Left lung (tissue), 14 donors: ENCODE measurements at places on chromosomes 13 and 19. TPM values are rescaled to one million over a fixed set of nuclear protein-coding genes. Genes with fewer than 3 reads are reported as not detected.

The SPART gene
- 59.1 TPM for total RNA-seq

The KCNJ14 gene
- 0.52 TPM for total RNA-seq

The ZGLP1 gene
- total RNA-seq = 2.8 TPM

The LRRC25 gene
- 53.7 TPM for total RNA-seq

The EVI5L gene
- 14.2 TPM for total RNA-seq

The C1QTNF9 gene
- not detected for total RNA-seq

The ACP7 gene
- total RNA-seq = not detected

GRCh38 chr13:59677966-59678814 lies 485.5 kb downstream of the DIAPH3 start:
- no peaks in the 10 kb centered on the region for H3K27me3 ChIP-seq
- no peak overlapping the region for H3K27ac ChIP-seq
- DNase-seq = peak; percentile 47
- H3K4me1 ChIP-seq = no peaks in the 10 kb centered on the region
- H3K36me3 ChIP-seq = no peaks in the 10 kb centered on the region
- H3K4me3 ChIP-seq = no peak overlapping the region

- no peak overlapping the region for H3K4me3 ChIP-seq
- no peaks in the 10 kb centered on the region for H3K36me3 ChIP-seq
These were observed 326.0 kb upstream of the SPRY2 start for GRCh38 chr13:80666782-80667552.

DNA sequence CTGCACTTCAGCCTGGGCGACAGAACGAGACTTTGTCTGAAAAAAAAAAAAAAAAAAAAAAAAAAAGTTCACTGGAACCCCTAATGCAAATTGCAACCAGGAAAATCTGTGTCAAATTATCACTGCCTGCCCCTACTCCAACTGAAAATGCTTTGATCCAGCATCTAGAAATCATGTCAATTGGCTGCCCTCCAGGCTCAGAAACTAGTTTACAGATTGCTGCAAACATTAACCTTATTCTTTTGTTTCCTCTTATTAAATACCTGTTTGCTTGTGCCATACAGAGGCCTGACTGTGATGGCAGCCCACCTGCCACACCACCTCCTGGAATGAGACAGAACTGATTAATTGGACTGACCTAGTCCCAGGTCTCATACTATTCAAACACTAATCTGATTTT lies 18.6 kb upstream of the AKT2 start:
- no peak for DNase-seq
- no peaks in the 10 kb centered on the region for H3K36me3 ChIP-seq
- H3K27ac ChIP-seq = no peak overlapping the region
- no peaks in the 10 kb centered on the region for H3K27me3 ChIP-seq
- no peak overlapping the region for H3K4me3 ChIP-seq
- H3K4me1 ChIP-seq = no peaks in the 10 kb centered on the region

GRCh38 chr19:18776736-18777135 lies 14.4 kb downstream of the COMP start:
- no peak overlapping the region for H3K27ac ChIP-seq
- DNase-seq = no peak
- H3K4me1 ChIP-seq = no peaks in the 10 kb centered on the region
- H3K36me3 ChIP-seq = peaks cover 4% of the 10 kb centered on the region
- no peak overlapping the region for H3K4me3 ChIP-seq

DNA sequence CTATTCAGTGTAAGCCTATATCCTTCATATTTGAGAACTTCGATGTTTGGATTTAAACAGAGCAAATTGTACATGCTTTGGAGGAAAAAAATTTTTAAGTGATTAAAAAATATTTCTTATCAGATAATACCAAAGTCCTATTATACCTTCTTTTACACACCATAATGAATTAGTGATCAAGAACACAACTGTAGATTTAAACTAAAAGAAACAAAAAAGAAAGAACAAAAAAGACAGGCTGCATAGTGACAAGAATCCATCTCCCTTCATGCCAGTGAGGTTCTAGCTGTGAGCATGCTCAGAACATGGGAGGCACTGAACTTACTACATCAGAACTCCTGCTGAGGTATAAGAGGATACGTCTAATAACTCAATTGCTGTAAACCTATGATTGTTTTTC lies at the start of gene RXFP2:
TSS of gene RXFP2 (plus strand) at position 301 of the 400 bp plus-strand sequence. CDS start at position 388, 87 bp downstream.
- H3K36me3 ChIP-seq = no peaks in the 10 kb centered on the region
- no peak within 1 kb of the TSS for H3K27ac ChIP-seq
- H3K4me1 ChIP-seq = no peaks in the 10 kb centered on the region
- no peak within 1 kb of the TSS for H3K4me3 ChIP-seq
- H3K27me3 ChIP-seq = no peaks in the 10 kb centered on the region

DNA sequence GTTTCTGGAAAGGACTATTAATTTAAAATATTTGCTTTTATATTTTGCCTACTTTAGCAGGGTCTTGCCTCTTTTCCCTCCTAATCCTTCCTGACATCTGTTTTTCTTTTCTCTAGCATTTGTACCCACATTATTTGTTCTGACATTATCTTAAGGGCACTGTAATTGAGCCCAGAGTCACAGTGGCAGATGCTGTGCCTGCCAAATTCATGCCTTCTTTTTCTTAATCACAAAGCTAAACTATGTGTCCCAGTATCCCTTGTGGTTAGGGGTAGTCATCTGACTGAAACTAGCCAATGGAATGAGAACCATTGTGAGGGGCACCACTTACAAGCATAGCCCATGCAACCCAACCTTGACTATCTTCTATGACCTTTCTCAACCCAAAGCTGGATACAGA lies 562.9 kb downstream of the MYO16 start:
- H3K27ac ChIP-seq = no peak overlapping the region
- no peak overlapping the region for H3K4me3 ChIP-seq
- H3K36me3 ChIP-seq = no peaks in the 10 kb centered on the region
- no peaks in the 10 kb centered on the region for H3K27me3 ChIP-seq

GRCh38 chr13:109670776-109671175 lies 115.6 kb downstream of the IRS2 start:
- H3K27ac ChIP-seq = no peak overlapping the region
- DNase-seq = no peak
- H3K36me3 ChIP-seq = no peaks in the 10 kb centered on the region
- no peaks in the 10 kb centered on the region for H3K27me3 ChIP-seq
- H3K4me1 ChIP-seq = no peaks in the 10 kb centered on the region

DNA sequence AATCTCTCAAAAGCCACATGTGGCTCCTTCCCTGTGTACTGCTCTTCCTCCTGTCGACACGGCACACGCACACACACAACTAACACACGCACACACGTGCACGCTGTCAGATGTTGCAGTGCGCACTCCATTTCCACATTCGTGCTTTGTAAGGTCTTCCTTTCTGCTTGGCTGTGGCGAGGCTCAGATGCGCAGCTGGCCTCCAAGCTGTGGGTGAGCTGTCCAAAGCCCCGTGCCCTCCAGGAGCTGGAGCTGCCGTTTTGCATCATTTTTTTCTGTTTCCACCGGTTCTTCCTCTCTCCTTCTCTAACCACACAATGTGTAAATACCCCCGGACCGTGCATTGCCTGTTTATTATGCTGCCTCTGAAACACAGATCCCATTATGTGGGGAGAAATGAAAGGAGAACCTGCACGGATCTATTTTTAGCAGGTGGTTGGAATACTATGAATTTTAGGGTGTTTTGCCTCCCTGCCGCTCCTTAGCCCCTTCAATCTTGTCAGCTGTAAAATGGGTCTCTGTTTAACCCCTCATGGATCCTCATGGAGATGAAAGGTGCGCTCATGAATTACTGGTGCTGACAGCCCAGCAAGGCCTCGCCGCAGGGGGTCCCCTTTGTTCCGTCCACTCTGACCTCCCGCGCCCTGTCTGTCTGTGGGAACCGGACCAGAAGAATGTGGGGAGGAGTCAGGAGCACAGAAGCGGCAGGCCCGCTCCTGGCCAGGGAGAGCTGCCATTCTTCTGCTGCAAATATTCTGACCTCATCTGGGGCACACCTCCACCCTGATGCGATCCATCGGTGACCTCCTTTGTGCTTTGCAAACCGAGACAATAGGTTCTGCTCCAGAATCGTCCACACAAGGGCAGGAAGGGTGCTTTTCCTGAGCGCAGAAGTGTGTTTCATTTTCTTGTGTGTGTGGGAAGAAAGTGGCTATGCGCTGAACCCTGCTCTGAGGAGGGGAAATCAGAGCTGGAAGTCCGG lies 137.7 kb downstream of the SOX1 start:
- H3K36me3 ChIP-seq = no peaks in the 10 kb centered on the region
- DNase-seq = no peak
- no peak overlapping the region for H3K27ac ChIP-seq
- H3K4me1 ChIP-seq = peaks cover 7% of the 10 kb centered on the region
- peaks cover 21% of the 10 kb centered on the region for H3K27me3 ChIP-seq

DNA sequence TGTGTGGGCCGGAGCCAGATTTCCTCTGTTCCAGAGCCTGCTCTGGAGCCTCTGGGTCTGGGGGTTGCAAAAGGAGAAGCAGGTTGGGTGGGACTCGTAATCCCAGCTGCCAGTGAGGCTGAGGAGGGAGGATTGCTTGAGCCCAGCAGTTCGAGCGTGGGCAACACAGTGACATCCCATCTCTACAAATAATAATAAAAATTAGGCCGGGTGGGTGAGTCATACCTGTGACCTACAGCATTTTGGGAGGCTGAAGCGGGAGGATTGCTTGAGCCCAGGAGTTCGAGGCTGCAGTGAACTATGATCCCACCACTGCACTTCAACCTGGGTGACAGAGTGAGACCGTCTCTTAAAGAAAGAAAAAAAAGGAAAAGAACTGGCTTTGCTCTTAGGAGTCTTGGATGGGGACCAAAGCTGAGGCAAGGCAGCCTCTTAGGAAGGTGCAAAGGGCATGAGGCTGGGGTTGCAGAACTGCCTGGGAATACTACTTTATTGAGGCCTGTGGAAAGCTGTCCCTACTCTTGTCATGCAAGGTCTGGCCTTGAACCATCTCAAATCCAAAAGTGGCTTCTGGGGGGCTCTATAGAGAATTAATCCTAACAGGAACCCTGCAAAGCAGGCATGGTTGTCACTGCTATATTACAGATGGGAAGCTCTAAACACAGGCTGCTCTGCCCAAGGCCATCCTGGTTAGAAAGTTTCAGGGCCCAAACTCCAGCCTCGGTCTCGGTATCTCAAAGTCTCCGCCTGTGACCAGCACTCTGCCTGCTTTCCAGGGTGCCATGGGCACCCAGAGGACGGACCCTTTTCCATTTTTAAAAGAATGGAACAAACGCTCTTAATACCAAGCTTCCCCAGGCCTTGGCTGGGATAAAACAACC lies 880 bp upstream of the C19orf12 start:
- peak overlapping the region; percentile 89 for H3K27ac ChIP-seq
- H3K4me1 ChIP-seq = peaks cover 16% of the 10 kb centered on the region
- peaks cover 6% of the 10 kb centered on the region for H3K27me3 ChIP-seq
- no peaks in the 10 kb centered on the region for H3K36me3 ChIP-seq
- DNase-seq = no peak

DNA sequence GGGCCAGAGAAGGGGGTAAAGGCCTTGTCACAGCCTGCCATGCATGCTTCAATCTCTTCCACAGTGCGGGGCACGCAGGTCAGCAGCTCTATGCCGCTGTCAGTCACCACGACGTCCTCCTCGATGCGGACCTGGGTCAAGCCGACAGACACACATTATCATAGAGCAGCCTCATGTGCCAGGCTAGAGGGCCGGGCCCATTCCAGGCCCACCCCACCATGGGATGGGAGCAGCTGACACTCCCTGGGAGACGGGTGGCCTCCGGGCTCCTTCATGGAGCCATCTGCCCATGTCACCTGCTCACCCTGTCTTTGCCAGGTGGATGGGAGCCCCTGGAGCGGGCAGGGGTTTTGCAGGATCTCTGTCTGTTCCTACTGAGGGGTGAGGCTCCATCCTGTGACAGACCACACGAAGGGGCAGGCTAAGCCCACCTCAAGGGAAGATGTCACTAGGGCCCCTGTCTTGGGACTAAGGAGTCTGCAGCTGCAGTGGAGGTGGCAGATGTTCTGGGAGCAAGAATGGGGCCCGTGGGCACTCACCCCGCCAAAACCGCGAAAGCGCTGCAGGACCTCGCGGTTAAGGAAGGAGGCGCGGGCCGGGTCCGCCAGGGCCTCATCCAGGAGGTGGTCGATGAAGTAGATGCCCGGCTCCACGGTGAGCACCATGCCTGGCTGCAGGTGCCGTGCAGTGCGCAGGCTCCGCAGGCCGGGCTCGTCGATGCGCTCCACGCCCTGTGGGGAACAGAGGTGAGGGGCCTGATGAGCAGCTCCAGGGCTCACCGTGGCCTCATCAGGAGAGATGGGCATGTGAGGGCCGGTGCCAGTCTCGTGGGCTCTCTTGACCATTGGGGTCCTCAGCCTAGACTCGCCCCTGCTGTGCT lies 14.1 kb downstream of the CEBPG start:
- no peak overlapping the region for H3K4me3 ChIP-seq
- peaks cover 36% of the 10 kb centered on the region for H3K36me3 ChIP-seq
- H3K27ac ChIP-seq = no peak overlapping the region
- peaks cover 47% of the 10 kb centered on the region for H3K4me1 ChIP-seq

DNA sequence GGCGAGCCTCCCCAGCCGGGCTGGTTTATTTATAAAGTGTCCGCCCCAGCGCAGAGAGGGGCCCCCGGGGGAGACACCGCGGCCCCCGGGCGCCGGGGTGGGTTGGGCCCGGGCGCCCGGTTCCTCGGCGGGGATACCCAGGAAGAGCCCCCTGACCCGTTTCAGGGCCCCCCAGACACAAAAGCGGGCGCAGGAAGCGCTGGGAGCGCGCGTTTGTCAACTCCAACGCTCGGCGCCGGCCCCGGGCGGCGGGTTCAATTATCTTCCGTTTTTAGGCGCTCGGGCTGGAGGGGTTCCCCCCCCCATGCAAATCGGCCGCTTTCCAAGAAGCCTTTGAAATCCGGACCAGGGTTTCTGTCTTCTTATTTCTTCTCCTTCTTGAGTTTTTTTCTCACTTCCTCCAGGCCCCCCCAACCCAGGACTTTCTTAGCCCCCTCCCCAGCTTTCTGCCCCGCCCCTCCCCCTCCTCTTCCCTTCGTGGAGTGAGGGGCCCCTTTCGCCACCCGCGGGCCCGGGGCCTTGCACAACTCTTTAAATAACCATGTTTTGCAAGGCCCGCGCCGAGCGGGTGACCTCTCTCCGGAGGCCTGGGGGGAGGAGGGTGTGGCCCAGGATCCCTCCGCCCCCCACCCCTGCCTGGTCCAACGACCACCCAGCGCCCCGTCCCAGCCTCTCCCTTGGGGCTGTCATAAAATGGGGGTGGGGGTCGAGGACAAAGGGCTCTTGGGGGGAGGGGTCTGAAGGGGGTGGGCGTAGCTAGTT lies 935 bp downstream of the ARID3A start:
- H3K4me3 ChIP-seq = peak overlapping the region; percentile 94
- no peak for DNase-seq
- peaks cover 5% of the 10 kb centered on the region for H3K4me1 ChIP-seq
- no peaks in the 10 kb centered on the region for H3K27me3 ChIP-seq
- no peaks in the 10 kb centered on the region for H3K36me3 ChIP-seq
- peak overlapping the region; percentile 98 for H3K27ac ChIP-seq

DNA sequence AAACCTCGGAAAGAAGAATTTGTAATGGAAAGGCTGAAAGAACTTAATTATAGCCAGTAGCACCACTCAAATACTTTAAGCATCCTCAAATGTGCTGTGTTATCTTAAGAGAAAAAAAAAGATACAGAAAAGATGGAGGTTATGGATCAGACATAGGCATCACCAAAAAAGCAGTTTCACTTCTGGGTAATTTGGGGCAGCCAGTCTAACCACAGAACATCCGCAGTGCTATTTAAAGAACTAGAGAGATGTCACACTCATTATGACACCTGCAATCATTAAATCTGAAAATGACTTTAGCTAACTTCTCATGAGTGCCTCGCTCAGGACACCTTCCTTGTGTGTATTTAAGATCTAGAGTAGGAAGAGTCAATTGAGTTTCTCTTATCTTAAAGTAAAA lies 211.8 kb downstream of the RBM26 start:
- H3K27ac ChIP-seq = no peak overlapping the region
- H3K4me1 ChIP-seq = no peaks in the 10 kb centered on the region
- H3K36me3 ChIP-seq = no peaks in the 10 kb centered on the region
- H3K4me3 ChIP-seq = no peak overlapping the region

- H3K4me3 ChIP-seq = no peak overlapping the region
- H3K4me1 ChIP-seq = no peaks in the 10 kb centered on the region
- no peaks in the 10 kb centered on the region for H3K36me3 ChIP-seq
These were observed 6.1 kb upstream of the ZNF543 start for GRCh38 chr19:57314146-57314545.
